ENCODE measurements at places on chromosomes 4 and X.

DNA sequence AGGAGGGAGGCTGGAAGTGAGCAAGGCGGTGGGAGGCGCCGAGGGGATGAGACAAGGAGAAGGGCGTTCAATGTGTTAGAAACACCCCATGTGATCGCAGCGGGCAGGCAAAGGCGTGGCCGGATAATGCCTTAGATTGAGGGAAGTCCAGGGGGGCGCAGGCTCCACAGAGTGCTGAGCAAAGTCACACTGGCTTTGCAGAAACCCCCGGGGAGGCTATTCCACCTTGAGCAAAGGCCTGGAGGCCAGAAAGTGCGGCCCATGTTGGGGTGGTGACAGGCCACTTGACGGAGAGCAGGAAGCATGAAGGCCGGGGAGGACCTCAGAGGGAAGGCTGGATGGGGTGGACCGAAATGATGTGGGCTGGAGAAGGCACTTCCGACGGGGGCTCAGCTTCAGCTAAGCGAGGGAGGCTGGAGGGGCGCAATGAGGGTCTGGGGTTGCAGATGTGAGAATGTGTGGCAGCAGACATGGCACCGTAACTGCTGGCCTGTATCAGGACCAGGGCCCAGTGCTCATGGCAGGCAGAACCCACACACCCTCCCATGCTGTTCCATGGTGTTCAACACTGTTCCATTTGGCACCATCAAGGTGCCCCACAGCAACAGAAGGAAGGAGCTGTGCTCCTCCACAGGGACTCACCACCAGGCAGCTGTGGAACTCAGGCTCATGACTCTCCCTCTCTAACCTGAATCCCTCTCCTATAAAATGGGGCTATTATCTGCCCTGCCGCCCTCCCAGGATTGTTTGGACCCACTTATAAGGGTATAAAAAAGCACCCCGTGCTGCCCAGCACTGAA, 50.3 kb downstream of the HMX1 start:
- DNase-seq, result no peak

DNA sequence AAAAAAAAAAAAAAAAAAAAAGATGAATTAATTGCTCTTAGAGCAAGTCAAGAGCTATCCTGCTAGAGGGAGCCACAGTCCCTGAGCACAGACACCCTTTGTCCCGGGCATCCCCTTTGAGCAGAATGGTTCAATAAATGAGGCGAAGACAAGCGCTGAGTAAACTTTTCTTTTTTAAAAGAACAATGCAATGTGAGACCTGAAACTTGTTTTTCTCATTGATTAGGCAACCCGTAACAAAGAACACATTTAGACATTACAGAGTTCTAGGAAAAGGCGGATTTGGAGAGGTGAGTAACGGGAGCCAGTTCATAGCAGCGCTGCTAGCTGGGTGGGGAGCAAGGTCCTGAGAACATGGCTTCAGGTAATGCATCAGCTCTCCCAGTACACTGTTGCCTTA, 46.1 kb downstream of the GRK4 start:
- DNase-seq, result no peak

DNA sequence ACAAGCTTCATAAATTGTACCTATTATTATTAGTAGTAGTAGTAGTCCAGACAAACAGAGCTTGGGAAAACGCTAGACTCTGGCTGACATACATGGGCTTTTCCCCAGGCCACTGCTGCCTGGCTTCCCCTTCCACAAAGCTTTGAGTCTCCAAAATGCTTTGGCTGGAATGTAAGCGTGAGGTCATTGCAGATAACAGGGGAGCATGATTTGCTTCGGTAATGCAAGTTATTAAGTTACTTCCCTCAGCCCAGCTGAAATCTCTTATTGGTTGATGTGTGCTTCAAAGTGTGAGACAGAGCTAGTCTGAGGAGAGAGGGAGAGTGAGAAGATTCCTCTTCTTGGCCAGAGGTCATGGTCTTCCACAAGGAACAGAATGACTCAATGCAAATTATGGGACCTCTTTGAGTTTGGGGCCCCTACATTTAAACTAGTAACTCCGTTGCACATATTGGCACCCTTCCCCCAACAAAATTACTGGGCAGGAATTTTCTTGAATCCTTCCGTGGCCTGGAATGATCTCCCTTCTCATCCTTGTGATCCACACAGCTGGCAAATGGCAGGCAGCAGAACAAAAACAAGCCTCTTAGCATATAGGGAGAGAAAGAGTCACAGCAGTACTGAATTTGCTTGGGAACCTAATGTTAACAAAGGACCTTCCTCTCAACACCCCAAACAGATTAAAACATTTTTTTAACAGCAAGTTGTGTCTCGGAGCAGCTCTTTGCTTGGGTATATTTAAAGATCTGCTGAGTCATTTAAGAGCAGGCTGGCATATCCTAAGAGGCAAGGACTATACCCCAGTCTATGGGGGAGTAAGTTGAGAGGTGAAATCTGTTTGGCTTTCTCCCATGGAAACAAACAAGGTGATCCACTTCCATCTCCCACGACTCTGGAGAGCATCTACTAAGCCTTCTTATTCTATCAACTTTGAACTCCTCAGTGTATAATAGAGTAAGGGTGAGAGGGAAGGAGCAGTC, 19.9 kb downstream of the AR start:
- DNase-seq, result no peak

- no peak for DNase-seq
Measured at GRCh38 chr4:72312032-72312650, 256.9 kb downstream of the ADAMTS3 start.

DNA sequence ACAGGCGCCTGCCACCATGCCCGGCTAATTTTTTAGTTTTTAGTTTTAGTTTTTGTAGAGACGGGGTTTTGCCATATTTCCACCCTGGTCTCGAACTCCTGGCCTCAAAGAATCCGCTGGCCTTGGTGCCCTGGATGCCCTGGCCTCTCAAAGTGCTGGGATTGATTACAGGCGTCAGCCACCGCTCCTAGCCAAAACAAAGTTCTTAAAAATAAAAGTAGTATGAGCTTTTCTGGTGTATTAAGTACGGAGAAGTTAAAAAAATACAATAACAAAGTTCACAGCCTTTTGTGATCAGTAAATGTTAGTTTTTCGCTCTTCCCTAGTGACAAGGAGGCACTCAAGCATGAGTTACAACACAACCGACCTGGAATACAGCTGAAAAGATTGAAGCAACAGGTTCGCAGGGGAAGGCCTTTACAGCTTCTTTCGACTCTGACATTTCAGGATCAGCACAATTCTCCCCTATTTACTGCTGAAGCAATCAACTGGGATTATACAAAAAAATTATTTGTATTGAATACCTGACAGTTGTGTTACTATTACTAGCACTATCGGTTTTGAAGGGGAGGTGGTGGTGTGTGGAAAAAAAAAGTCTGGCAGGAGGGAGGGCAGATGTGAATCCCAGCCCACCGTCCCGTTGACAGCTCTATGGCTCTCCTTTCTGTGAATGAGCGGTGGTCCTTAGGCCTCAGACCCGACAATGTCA, 893 bp upstream of the METAP1 start:
- DNase-seq, result peak; percentile 24

GRCh38 chr4:122673252-122673651, 52.4 kb upstream of the IL21 start:
- DNase-seq, result no peak

DNA sequence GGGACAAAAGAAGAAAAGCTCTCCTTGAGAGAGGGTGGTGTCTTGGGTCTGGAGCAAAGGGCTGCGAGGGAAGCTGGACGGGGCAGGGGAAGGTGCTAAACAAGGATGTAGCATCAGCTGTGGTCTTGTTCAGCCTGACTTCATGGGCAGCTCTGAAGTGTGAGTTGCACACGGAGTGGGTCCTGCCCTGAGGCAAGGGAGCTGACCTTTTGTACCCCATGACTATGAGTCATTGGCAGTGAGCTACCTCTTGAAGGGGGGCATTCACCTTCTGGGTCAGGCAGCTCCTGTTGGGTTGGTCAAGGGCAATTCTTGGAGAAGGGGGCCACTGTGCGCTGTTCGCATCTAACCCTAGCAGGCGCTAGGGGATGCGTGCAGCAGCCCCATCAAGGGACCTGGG, 151.8 kb downstream of the SMIM20 start:
- no peak for DNase-seq

DNA sequence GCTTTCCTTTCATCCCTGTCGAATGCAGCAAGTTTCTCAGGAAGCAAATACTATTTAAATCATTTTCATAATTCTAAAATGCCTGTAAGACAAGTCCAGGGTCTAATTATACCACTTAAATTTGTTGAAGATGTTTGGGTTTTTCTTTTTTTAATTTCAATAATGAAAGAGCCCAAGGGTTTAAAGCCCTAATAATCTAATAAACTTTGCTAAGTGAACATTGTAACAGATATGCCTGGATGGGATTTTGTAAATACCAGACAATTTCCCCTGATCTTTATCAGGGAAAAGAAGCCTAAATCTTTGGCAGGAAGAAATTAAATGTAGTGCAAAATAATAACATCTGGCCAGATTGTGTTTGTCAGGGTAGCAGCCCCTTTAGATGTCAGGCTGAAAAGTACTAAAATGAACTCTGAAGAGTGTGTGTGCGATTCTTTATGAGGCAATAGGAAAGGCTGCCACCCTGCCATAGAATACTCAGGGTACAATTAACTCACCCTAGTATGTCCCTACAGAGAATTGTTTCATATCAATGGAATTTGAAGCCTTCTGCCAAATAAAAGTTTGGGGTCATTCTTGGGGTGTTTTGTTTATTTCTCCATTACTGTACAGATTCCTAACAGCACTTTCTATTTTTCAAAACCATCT, 45.6 kb downstream of the GPC3 start:
- no peak for DNase-seq

DNA sequence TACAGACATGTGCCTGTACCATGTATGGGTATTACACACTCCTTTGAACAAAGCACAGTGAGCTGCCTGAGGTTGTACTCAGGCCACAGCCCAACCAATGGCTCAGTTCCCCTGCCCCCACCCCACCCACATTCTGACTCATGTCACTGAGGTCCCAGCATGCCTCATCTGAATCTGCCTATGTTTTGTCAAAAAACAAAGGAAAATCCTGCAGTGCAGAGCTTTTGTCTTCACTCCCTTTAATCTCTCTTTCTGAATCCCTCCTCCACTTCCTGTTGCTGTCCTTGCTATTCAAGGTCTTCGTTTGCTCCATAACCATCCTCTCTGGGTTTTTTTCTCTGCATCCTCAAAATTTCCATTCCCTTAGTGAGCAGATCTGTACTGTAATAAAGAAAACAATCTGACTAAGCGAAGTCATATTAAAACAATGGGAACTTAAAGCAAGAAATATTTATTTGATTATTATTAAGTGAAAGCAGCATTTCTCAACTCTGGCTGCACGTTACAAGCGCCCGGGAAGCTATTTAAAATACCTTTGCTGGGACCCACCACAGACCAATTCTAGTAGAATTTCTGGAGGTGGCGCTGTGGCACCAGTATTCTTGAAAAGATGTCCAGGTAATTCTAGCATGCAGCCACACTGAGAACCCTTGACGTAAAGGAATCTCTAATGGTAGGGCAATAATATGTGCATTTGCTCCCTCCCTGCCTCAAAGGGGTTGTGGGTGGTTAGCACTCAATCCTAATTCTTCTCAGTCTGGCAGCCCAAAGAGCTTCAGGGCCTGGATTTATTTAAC, 8.7 kb downstream of the GUCY2F start:
- DNase-seq, result peak; percentile 28

DNA sequence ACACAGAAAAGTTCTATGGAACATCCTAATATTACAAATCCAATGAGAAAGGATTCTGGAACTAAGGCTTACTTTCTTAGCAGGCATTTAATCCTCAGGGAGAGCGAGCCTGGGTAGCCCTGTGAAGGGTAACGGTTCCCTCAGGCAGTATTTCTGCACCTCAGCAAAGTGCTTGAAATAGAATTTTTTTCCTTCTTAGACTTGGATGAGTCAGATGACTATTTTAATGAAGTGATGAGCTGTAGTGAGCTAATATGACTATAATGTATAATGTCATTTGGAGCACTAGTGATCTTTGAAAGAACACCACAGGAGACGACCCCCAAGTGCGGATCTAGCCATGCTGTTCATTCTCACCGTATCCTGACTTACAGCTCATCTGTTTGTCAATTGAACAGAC, 493.0 kb upstream of the FAM241A start:
- no peak for DNase-seq

GRCh38 chrX:121570072-121570841, 522.8 kb downstream of the GLUD2 start:
- no peak for DNase-seq

DNA sequence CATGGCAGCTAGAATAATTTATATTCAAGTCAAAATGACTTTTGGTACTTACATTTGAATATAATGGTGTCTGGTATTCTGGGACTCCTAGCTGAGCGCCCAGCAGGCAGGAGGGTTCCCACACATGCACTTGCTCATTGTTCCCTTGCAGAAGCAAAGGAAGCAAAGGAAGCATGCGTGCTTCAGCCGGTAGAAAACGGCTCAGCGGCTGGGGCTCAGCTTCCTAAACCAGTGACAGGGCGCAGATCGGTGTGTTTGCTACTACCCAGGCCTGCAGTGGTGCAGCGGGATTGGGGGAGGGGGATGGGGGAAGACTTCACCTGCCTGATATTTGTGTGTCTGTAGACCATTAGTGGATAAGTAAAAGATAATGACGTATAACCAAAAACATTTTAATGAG, 978.3 kb upstream of the TENM3 start:
- no peak for DNase-seq

DNA sequence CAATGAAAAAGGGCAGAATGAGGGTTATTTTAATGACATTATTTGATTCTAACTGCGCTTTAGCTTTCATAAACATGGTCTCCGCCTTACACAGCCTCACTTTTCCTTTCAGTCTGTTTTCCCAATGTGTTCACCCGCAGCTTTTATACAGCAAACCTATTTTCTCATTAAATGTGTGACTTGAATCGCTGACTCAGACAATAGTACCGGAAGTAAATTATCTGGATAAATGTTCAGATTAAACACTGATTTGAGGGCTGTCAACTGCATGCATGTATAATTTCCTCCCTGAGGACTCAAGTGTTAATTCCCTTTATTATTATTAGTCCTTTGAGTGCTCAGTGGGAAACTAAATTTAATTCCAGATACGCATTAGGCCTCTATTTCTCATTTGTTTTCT, 117.3 kb downstream of the FAM133A start:
- no peak for DNase-seq

DNA sequence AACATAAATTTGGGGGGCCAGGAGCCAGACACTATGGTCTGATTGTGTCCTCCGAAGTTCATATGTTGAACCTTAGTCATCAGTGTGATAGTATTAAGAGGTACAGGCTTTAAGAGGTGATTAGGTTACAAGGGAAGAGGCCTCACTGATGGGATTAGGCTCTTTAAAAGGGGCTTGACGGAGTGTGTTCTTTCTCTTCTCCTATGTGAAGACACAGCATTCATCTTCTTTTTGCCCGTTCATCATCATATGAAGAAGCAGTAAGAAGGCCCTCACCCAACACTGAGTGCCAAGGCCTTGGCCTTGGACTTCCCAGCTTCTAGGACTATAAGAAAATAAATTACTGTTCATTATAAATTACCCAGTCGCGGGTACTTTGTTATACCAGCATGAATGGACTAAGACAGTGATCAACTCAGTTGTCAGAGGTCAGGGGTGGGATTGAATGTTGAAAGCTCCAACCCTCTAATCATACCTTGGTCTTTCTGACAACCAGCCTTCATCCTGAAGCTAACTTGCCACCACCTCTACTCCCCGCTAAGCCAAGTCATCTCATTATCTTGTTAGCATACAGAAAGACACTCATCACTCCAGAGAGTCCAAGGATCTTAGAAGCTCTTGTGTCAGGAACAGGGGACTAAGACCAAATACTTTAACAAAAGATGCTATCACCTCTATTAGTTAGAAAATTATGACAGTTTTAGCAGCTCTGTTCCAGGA, 543.4 kb upstream of the DIPK2B start:
- no peak for DNase-seq

All from HL-60 (cell line).